ENCODE measurements at places on chromosomes 2 and 18. TPM values are rescaled to one million over a fixed set of nuclear protein-coding genes. Genes with fewer than 3 reads are reported as not detected.

Gene IL36B
- not detected for total RNA-seq

Gene CNDP1
- total RNA-seq = not detected

GRCh38 chr2:235651643-235652042 is 157.8 kb downstream of the AGAP1 start:
- no peak for DNase-seq

- no peak for DNase-seq
These were observed 20.4 kb downstream of the ATP6V1B1 start for GRCh38 chr2:70956141-70956540.

DNA sequence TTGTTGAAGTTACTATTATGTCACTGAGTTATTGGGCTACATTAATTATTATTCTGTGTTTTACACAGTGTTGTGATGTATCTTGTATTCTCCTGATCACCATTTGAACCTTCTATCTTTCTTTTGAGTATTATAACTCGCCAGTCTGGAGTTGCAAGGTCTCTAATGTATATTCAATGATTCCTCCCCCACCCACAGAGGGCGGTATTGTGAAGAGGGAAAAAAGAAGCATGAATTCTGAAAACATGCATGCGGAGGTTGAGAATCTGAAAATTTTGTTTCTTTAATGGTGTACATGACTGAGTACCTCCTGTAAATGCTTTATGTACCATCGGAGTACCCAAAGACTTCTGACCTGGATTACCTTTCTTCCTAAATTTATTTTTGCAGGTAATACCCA is 266.6 kb downstream of the NR4A2 start:
- DNase-seq = no peak
